ENCODE measurements at places on chromosomes 11 and 22. TPM values are rescaled to one million over a fixed set of nuclear protein-coding genes. Genes with fewer than 3 reads are reported as not detected.
A peak's percentile ranks its signal among the peaks of the same experiment; 100 is the strongest.

DNA sequence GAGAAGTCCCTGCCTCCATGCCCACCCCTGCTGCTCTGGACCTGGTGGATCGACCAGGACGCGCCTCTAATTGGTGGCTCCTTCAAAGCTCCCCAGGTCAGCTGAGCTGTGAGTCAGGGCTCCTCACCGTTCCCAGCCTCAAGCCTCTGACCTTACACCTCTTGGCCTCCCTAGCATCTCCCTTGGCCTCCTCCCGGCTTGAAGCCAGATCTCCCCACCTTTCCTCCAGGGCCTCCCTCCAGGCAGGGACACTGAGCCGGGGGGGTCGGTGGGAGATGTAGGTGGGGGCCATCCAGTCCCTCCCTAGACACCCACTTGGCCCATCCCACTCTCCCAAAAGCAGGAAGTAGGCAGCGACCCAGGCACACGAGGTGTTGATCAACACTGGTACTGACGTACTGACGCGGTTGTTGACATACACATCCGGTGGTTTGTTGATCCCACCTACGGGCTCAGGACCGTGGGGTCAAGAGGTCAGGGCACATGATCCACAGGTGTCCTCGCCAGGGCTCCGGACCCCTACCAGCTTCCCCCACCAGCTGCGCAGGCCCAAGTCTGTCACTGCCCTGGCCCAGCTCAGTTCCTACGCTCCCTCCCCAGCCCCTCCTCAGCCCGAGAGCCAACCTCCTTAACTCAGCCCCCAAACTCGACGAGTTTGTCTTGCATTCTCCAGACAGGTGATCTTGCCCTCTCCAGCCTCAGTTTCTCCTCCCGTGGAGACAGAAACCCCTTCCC is 802 bp downstream of the ATG2A start:
- no peaks in the 10 kb centered on the region for H3K27me3 ChIP-seq
- no peak for DNase-seq
- H3K27ac ChIP-seq: peak overlapping the region; percentile 82
- H3K4me3 ChIP-seq: peak overlapping the region; percentile 96
- peaks cover 37% of the 10 kb centered on the region for H3K36me3 ChIP-seq
- peaks cover 23% of the 10 kb centered on the region for H3K4me1 ChIP-seq

- H3K27ac ChIP-seq: no peak overlapping the region
- H3K4me3 ChIP-seq: no peak overlapping the region
- no peaks in the 10 kb centered on the region for H3K36me3 ChIP-seq
- DNase-seq: no peak
- H3K4me1 ChIP-seq: no peaks in the 10 kb centered on the region
- H3K27me3 ChIP-seq: no peaks in the 10 kb centered on the region
Observed at GRCh38 chr11:79314906-79315689, 125.7 kb downstream of the TENM4 start.

Gene CADM1
- 10.6 TPM for total RNA-seq

Gene KCNK7
- total RNA-seq: 1.2 TPM

Gene CD6
- 2.2 TPM for total RNA-seq

GRCh38 chr11:122320671-122321070 is 204.7 kb upstream of the BLID start:
- DNase-seq: no peak
- no peaks in the 10 kb centered on the region for H3K4me1 ChIP-seq
- H3K27me3 ChIP-seq: no peaks in the 10 kb centered on the region
- no peak overlapping the region for H3K4me3 ChIP-seq

Gene CHRDL2
- total RNA-seq: 0.40 TPM

DNA sequence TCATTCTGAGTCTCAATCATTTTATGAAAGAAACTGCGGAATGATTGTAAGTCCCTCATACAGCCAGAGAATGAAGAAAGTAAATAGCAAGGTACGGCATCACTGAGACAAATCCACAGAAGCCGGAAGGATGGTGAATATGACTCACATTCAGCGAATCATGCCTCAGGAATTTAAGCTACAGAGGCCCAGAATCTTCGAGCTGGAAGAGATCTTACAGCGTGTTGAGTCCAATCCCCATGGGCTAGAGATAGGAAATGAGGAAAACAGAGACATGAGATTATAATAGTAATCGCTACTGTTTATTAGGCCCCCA is 173.2 kb downstream of the KIF18A start:
- no peak for DNase-seq
- no peaks in the 10 kb centered on the region for H3K27me3 ChIP-seq
- H3K4me1 ChIP-seq: no peaks in the 10 kb centered on the region
- H3K27ac ChIP-seq: no peak overlapping the region
- H3K36me3 ChIP-seq: no peaks in the 10 kb centered on the region
- no peak overlapping the region for H3K4me3 ChIP-seq

GRCh38 chr11:19907008-19907579 is 194.5 kb downstream of the NAV2 start:
- H3K4me3 ChIP-seq: no peak overlapping the region
- H3K4me1 ChIP-seq: peaks cover 8% of the 10 kb centered on the region
- DNase-seq: no peak
- no peaks in the 10 kb centered on the region for H3K27me3 ChIP-seq
- no peak overlapping the region for H3K27ac ChIP-seq

DNA sequence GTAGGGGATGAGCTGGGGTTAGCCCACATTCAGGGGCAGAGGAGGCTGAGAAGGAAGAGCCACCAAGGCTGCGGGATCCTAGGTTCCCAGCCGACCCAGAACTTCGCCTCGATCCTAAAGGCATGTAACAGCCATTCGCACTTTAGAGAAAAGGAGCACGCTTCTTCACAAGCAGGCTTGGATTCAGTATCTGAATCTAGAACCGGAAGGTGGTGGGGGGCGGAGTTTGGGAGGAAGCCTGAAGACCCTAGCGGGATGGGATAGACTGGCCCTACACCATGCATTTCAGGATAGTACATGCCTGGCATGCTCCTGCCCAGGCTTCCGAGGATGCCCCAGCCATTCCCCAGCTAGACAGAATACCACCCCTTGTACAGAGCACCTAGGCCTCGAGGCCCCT is 4.4 kb downstream of the SCARF2 start:
- no peak overlapping the region for H3K4me3 ChIP-seq
- no peaks in the 10 kb centered on the region for H3K27me3 ChIP-seq
- no peak overlapping the region for H3K27ac ChIP-seq
- DNase-seq: no peak
- H3K4me1 ChIP-seq: peaks cover 68% of the 10 kb centered on the region

- no peak overlapping the region for H3K4me3 ChIP-seq
- no peak for DNase-seq
- peak overlapping the region; percentile 77 for H3K27ac ChIP-seq
- H3K4me1 ChIP-seq: peaks cover 29% of the 10 kb centered on the region
Observed at GRCh38 chr22:27684901-27685300, 116.7 kb downstream of the MN1 start.

GRCh38 chr22:42688241-42689211 is 32.1 kb downstream of the A4GALT start:
- H3K4me3 ChIP-seq: peak overlapping the region; percentile 12
- DNase-seq: peak; percentile 98
- peaks cover 30% of the 10 kb centered on the region for H3K36me3 ChIP-seq

All from esophagus muscularis mucosa (tissue), 4 donors.